ENCODE measurements at places on chromosomes 2 and 18. TPM values are rescaled to one million over a fixed set of nuclear protein-coding genes. Genes with fewer than 3 reads are reported as not detected.

DNA sequence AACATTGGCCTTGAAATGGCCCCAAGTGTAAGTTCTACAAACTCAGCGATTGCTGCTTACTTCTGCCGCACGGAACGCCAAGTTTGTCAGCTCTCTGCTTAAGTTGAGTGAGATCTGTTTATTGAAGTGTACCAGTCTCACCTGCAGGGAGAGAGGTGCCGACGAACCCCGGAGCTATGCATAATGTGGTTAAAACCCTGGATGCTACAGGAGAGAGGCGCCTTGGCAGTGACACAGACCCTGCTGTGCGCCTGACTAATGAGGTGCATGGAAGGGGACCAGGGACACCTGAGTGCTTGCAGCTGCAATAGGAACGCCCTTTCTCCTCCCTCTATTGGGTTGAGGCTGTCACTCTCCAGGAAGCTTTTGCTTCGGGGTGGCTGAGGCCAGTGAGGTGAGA, 979 bp downstream of the SLC9A2 start:
- no peak for DNase-seq

DNA sequence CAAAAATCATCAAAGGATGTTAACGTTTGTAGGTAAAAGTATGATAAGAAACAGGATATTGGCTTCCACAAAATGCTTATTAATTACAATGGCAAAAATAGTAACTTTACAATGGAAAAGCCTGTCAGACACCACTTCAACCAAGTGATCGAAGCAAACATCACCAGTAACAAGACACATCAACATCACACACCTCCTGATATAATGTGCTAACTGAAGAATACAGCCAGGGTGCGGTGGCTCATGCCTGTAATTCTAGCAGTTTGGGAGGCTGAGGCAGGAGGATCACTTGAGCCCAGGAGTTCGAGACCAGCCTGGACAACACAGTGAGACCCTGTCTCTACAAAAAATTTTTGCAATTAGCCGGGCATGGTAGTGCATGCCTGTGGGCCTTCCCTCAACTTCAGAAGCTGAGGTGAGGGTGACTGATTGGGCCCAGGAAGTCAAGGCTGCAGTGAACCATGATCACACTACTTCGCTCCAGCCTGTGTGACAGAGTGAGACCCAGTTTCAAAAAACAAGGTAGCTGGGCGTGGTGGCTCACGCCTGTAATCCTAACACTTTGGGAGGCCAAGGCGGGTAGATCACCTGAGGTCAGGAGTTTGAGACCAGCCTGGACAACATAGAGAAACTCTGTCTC, 15.0 kb downstream of the MGAT4A start:
- no peak for DNase-seq

- no peak for DNase-seq
Measured at GRCh38 chr2:136086253-136087016, 31.5 kb downstream of the CXCR4 start.

DNA sequence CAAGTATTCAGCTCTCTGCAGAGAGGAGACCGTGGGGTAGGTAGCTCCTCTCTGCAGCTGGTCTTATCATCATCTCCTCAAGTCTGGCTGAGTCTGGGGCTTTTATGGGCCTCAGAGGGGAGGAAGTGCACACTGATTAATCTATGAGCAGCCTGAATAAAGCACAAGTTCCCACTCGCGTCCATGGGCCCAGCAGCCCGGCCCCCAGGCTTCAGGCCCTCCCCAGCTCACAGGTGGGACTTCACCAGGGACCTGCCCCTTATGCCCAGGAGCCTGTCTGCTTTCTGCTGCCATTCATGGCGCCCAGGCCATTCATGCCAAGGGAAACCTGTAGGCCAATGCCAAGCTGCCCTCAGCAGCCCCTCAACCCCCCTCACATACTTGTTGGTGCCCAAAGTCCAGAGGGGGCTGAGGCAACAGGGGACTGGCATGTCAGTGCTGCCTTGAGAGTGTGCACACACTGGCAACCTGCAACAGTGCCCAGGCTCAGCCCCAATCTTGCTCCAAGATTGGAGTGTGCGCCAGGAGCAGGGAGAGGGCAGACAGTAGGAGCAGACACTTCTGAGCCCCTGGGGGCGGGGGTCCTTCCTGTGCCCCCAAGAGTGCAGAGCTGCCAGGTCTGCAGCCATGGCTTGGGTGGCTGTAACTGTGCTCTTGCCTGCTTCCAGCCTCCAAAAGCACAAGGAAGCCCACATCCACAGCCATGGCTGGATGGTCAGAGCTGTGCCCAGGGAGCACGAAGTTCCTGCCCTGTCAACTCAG, 375.6 kb upstream of the VWC2L start:
- DNase-seq, result no peak

DNA sequence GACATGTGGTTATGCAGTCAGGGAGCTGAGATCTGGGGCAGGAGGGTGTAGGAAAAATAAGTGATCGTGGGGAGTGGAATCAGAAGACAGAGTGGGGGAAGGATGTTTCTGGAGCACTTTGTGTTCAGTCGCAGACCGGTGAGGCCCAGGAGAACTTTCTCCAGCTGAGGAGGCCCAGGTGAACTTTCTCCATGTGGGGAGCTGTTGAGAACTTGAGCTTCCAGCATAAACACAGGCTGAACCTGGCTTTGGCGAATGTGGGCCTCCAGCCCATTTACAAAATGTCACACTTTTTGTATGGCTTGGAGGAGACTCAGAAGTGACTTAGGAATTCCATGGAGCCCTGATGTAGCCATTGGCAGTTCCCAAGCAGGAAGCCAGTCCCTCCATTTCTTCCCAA, 108.5 kb downstream of the VAPA start:
- DNase-seq, result no peak

- no peak for DNase-seq
Measured at GRCh38 chr2:68870215-68870614, 982 bp downstream of the BMP10 start.

DNA sequence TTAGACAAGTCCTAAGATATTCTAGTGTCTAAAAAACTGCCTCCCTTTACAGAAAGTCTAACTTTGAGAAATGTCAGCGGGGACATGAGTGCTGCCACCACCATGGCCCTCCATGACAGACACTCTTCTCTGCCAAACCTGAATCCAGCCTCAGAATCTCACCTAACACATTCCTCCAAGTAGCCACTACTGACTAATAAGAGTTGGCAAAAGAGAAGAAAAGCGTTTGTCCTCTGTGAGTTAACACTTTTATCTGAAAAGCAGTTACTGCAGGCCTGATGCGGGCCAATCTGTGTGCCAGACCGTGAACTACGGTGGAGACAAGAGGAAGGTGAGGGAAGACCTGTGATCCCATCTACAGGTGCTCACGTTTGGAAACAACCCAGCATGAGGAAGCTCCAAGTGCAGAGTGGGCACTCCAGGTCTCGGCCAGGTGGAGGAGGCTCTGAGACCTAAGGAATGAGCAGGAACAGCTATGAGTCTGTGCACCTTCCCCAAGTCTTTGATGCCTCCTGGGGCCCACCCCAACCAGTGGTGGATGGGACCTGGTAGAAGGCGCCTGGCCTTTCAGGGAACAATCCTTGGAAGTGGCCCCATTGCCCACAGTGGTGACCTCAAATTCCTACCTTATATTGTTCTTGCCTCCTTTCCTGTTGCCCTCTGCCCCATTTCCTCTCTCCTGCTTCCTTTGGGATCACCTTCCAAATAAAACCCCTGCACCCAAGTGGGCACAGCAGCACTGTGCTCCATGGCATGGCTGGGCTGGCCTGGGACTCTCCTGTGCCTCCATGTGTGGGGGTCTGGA, 91.6 kb downstream of the BIN1 start:
- DNase-seq, result no peak

- DNase-seq, result no peak
Measured at GRCh38 chr18:50360611-50361010, 14.2 kb upstream of the SKA1 start.

DNA sequence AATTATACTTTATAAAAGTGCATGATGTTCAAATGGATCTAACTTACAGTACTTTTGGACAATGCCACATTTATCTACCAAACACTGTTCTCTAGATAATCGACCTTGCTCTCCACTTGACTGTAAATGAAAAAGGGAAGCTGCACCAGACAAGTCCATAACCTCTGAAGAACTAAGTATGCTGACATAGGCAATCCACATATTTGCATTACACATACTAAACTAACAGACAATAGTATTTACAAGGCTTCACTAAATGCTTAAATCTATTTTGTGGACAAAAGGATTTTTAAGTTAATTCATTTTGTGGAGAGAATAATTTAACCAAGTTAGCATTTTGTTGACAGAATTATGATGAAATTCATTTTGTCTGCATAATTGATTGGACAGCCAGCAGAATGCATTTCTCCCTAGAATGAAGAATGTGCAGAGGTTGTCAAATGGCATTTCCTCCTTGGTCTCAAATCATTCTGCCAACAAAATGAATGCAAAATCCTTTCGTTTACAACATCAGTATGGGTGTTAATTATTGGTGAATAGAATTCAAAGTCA, 520.9 kb downstream of the CPS1 start:
- DNase-seq, result no peak

DNA sequence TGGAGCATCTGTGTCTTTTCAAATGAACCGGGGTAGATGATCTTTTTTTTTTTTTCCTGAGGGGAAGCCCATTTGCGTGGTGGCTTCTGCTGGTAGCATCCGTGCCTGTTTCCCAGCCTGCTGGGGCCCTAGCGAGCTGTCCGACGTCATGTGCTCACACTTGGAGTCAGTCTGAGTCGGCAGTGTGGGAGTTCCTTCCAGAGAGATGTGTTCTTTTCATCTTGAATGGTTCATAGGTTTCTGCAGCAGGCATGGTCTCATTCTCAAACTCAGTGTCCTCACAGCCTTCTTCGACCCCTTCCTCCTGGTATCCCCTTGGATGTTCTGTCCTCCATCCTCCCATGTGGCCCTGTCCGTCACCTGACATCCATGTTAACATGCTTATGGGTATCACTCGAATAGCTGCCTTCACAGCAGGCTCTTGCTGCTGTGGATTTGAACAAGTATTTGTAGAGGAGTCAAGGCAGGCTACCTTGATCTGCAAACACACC, 51.0 kb downstream of the LDLRAD4 start:
- no peak for DNase-seq

DNA sequence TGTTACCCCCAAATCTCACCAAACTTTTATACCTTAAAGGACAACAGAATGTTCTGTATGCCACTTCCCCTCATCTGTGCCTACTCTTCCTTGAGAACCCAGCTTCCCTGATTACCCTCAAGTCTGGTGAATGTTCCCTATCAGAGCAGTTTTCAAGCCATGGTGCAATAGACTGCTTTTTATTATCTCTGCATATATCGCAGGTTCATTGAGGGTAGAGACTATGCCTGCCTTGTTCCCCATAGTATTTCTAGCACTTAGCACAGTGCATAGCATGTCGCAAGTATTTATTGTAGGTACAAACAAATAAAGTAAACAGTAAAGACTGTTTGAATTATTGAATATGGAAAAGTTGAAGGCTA, 146.6 kb downstream of the HAUS1 start:
- no peak for DNase-seq

DNA sequence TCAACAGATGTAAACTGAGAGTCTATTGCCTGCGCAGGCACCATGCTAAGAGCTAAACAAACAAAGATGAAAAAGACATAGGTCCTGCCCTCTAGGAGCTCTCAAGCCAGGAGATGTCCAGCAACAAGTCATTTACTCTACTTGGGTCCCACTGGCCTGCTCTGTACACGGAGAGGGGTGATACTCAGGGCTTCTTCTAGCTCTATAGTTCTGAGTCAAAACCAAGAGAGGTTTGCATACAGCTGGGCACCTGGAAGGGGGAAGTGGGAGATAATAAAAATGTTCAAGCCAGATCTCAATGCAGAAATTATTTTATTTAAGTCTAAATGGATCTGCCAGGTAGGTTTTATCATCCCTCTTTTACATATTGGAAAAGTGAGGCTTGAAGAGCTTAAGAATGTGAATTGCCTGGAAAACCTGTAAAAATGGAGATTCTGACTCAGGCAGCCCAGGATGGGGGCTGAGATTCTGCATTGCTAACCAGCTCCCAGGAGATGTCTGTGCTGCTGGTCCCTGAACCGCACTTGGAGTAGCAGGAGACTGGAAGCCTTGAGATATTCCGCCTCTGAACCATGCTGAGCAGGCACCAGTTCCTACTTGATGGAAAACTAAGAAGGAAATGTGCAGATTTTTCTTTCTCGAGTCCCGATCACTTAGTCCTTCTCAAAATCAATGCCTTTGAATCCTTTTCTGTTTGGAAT, 201.1 kb downstream of the PRKCE start:
- DNase-seq, result no peak

Gene PARD3B
- total RNA-seq, result 10.3 TPM

- no peak for DNase-seq
Measured at GRCh38 chr2:165640247-165640929, 153.7 kb downstream of the GALNT3 start.

Gene TUBB8B
- total RNA-seq, result not detected

DNA sequence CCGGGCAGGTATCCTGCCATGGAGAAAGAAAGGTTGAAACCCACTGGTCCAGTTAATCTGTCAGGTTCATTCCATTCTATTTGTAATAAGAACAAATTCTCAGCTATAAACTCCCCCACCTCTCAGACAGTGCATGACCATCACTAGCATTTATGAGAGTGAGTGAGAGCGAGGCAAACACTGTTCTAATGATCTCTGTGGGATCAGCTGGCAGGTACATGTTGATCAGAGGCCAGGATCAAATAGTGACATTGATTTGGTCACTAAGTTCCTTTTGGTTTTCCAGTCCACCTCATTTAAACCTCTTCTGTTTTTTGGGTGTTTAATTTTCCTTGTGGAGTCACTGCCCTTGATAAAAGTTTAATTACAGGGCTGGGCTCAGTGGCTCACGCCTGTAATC, 423.1 kb upstream of the CHST9 start:
- no peak for DNase-seq

GRCh38 chr18:48355276-48356115, 53.7 kb downstream of the ZBTB7C start:
- no peak for DNase-seq

- DNase-seq, result peak; percentile 31
Measured at GRCh38 chr2:64359892-64360657, 93.9 kb upstream of the LGALSL start.

- DNase-seq, result no peak
Measured at GRCh38 chr2:170605862-170606261, 109.3 kb upstream of the SP5 start.

DNA sequence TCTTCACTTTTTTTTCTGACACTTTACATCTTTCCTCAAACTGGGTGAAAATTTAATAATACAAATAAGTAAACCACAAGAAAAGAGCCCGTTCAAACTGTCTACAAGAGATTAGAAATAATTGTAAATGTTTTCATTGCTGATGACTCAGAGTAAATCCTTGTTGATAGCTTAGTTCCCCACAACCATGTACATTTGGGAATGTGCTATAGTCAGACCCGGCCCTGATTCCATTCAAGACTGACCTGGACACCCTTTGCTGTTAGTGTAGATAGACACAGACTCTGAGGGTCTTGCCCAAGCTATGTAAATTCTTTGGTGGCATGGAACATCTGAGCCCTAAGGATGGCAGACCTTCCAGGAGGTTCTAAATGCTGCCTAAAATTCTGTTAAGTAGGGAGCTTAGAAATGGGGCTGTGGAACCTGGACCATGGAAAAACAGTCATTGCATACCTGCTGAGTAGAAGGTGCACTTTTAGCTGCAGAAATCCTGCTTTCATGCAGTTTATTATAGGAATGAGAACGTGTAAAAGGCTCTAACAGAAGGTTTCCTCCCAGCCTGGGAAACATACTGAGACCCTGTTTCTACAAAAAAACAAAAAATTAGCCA, 3.7 kb downstream of the MALT1 start:
- DNase-seq, result no peak
